NCI-H510A treated with DMSO at 0.1 percent for 48 hours (cell line): ENCODE measurements at places on chromosomes 12 and 14.
A peak's percentile ranks its signal among the peaks of the same experiment; 100 is the strongest.

- no peak for DNase-seq
Measured at GRCh38 chr14:45084946-45085346, 1.0 kb downstream of the PRPF39 start.

DNA sequence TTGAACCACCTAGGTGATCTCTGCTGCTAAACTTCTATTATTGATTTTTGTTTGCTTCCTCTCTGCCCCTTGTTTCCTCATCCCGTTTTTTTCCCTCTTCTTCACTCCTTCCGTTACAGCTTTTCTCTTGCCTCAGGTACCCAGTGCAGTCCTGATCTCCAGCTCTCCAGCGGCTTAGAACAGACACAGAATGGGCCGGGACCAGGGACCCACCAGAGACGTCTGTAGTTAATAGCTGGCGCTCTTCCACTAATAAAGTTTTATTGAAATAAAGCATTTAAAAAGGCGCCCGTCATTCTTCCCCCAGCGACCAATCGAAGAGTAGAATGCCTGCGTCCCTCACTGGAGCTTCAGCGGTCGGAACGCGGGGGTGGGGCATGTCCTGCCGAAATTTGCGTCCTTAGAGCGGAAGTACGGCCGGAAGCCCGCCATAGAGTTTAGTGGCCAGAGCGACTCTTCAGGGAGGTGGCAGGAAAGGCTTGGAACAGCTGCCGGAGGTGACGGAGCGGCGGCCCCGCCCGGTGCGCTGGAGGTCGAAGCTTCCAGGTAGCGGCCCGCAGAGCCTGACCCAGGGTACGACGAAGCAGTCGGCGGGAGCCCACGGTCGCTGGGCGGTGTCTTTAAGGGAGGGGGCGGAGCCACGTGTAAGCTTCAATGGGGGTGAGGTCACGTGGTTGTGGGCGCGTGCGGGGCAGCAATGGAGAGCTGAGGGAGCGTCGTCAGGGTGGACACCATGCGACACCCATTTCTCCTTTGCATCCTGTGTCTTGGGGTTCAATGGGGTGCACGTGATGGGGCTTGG is at the start of gene COPS7A:
Gene COPS7A, plus strand, starts transcription at position 440 of the 802 bp plus-strand sequence. CDS start 611 bp downstream, outside the sequence.
- peak; percentile 99 for DNase-seq

DNA sequence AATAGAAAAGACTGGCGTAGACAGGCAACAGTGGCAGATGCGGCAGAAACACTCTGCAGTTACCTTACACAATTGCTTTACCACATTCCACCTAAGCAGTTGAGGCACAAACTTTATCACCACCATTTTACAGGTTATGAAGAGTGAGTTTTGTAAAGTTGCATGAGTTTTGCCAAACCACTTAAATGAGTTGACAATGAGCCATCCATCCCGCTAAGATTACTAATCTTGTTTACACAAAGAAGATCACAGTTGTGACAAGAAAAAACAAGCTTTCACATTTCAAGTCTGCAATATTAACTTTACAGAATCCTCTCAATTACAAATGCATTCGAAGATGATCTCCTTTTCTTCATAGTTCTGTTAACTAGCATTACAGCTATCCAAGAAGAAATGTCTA is 1.8 kb downstream of the TMCC3 start:
- no peak for DNase-seq

- no peak for DNase-seq
Measured at GRCh38 chr14:82060219-82060618, 526.6 kb upstream of the SEL1L start.

DNA sequence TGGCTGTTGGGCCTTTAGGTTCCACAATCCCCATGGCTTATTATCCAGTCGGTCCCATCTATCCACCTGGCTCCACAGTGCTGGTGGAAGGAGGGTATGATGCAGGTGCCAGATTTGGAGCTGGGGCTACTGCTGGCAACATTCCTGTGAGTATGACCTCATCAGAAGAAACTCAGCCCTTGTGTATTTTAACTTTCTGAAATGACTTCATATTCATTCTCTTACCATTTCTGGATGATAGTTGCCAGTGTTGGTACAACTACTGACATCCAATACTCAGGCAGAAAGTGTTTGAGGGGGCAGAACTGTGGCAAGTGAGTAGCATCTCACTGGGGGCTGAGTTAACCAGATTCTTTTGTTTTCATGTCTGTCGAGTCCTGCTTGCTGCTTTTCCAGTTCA is 2.3 kb downstream of the DAZAP2 start:
- no peak for DNase-seq

DNA sequence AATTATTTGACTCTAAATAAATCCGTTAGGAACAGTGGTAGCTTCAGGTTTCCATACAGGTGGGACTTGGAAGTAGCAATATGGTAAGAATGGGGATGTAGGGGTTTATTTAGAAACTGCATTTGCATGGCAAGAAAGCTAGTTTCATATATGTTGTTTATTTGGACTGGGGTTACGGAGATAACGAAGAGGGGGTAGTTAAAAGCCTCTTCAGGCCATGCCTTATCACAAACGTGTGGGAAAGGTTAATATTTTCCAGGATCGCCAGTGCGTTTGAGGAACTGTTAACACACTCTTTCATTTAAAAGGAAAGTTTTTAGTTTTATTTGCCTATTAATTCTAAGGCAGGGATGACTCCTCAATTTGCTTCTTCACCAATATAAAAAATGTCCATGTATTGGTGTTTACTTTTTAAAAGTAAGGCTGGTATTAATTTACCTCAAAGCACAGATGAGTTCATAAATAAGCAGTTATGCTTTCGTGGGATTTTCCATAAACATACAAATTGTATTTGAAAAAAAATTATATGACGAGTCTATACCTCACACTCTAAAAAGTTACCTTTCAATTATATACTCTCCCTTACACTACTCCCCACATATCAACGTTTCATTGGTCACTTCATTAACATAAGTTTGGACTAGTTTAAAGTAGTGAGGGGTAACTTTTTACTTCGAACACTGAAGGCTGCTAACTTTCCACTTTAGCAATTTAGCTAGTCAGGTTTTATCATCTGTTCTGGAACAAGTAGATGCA is 814 bp downstream of the RAB2B start:
- no peak for DNase-seq

- DNase-seq: no peak
Measured at GRCh38 chr12:16475521-16475920, 128.1 kb downstream of the MGST1 start.

- no peak for DNase-seq
Measured at GRCh38 chr14:30287579-30288445, 271.1 kb upstream of the G2E3 start.

- DNase-seq: no peak
Measured at GRCh38 chr14:52117111-52117832, 48.4 kb upstream of the NID2 start.

DNA sequence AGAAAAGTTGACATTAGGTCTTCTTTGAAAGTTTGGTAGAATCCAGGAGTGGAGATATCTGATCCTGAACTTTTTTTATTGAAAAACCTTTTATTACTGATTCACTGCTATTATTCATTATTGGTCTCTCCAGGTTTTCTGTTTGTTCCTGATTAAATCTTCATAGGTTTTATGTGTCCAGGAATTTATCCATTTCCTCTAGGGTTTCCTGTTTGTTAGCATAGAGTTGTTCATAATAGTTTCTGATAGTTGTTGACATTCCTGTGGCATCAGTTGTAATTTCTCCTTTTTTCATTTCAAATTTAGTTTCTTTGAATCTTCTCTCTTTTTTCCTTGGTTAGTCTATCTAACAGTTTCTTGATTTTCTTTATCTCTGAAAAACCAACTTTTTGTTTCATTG is 370.3 kb downstream of the SLC6A15 start:
- DNase-seq: no peak

GRCh38 chr14:58537004-58537403 is 100.8 kb upstream of the DACT1 start:
- no peak for DNase-seq
